H7 (cell line): ENCODE measurements at places on chromosomes 5 and 9.

GRCh38 chr5:130102960-130103359 lies 198.7 kb downstream of the CHSY3 start:
- no peak for DNase-seq

- DNase-seq, result no peak
Measured at GRCh38 chr9:115230924-115231515, 113.1 kb upstream of the TNC start.

DNA sequence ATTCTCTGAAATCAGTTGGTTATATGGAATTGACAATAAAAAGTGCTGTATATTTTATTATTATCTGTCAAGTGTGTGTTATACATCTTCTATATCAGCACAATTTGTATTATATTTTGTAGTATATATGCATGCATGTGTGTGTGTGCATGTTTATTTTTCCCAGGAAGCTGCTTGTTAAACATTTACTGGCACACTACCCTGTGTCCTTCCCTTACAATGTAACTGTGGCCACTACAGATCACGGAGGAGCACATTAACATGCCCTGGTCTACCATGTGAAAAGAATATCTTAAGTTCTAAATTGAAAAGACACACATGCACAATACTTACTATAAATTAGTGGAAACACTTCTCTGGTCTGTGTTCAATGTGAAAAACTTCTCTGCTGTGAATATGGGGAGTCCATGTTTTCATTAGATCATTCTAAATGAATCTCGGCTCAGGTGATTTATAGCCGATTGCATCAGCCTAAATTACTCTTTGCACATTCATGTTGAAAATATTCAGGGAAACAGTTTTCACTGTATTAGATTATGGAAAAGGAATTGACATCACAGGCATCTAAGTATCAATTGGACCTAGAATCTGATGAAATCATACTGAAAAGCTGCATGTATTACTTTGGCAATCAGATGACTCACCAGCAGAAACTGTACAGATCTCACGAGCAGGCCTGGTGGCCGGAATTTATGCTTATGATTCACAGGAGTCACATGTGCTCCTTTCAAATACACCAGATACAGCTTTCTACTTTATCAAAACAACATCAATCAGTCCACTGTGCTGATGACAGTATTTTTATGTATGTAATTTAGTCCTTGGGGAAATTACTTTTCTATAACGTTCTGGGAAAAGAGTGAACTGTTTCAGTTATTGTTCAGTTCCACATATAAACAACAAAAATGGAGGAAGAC lies 39.4 kb downstream of the LURAP1L start:
- DNase-seq, result no peak

- no peak for DNase-seq
Measured at GRCh38 chr9:83130541-83130940, 67.6 kb upstream of the RASEF start.

GRCh38 chr9:132647806-132648205 lies 22.0 kb downstream of the DDX31 start:
- DNase-seq, result no peak

DNA sequence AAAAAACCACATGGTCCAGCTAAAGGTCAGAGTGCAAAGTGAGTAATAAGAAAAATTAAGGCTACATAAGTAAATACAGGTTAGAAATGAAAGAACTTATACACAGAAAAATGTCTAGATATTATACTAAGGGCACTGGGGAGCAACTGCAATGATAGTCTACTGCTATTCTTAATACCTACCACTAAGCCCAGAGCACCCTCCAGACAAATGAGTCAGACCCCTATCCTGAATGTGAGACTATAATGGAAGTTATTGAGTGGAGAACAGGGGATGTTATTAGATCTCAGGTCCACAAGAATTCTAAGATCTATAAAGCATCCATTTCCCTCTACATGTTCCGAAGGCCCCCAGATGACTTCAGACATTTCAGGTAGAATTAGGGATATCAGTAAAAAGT lies 438.3 kb downstream of the PRELID2 start:
- DNase-seq, result no peak

DNA sequence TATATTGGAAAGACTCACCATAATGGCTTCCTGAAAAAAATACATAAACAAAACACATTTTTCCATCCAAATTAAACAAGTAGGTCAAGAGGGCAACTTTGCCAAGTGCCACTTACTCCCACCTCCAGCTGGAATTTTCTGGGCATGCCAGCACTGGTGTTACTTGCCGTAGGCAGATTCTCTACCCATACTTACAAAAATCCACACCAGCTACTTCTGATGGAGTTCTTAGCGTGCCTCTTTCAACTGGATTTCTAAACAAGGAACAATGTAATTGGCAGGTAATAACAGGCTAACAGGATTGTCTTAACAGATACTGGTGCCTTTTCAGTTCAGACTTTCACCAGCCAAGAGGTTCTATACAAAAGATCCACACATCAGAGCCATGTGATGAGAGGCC lies 301.4 kb downstream of the MLLT3 start:
- DNase-seq, result no peak

DNA sequence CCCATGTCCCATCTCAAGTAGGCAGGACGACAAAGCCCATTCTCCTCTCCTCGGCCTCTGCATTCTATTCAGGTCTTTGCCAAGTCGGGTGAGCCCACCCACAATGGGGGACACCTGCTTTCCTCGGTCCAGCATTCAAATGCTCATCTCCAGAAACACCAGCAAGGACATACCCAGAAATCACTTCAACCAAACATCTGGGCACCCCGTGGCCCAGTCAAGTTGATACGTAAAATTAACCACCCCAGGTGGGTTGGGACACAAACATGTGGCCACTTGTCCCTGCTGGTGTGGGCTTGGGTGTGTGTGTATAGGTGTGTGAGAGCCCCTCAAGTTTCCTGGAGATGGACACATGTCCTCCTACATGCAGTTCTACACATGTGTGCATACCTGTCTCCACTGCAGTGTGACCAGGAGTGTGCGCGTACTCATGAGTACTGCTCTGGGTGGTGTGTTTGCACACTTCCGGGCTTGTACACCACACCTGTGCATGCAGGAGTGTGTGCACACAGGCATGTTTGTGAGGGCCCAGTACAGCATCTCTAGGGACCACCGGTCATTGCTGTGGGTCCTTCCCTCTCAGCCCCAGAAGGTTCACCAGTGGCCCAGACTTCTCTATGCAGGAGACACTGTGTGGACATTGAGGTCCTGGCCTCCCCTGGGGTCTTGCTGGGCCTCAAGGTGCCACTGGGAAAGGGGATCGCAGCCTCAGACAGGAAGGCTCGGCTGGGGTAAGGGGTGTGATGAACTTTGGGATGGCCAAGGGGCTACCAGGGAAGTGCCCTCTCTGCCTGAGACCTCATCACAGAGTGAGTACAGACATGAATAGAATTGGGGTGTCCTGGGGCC lies 35.4 kb upstream of the RXRA start:
- DNase-seq, result no peak

- no peak for DNase-seq
Measured at GRCh38 chr5:77920359-77921058, 144.4 kb upstream of the TBCA start.

- no peak for DNase-seq
Measured at GRCh38 chr9:104092875-104093600, 1.1 kb upstream of the SMC2 start.

GRCh38 chr5:142315096-142315900 lies 9.5 kb downstream of the SPRY4 start:
- DNase-seq, result no peak

- DNase-seq, result no peak
Measured at GRCh38 chr5:144915452-144915851, 744.8 kb downstream of the KCTD16 start.

GRCh38 chr9:129580211-129580915 lies 40.5 kb downstream of the C9orf50 start:
- no peak for DNase-seq

DNA sequence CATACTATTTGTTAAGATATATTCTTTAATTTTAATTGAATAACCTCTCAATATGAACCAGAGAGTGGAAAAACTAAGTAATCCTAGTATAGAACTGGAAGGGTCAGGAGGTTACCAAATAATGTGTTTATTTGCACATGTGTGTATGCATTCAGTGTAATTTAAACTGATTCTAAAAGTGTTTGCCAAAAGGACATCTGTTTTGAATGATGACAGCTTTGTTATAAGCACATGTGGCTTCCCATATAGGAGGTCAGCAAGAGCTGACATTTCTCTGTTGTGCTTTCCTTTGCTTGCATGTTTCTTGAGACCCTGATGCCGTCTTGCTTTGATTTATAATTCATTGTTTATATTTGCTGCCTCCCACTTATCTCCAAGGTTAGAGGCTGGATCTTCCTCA lies 383.4 kb downstream of the BRINP1 start:
- DNase-seq, result no peak

GRCh38 chr9:77827104-77827784 lies 179.1 kb upstream of the GNA14 start:
- no peak for DNase-seq

DNA sequence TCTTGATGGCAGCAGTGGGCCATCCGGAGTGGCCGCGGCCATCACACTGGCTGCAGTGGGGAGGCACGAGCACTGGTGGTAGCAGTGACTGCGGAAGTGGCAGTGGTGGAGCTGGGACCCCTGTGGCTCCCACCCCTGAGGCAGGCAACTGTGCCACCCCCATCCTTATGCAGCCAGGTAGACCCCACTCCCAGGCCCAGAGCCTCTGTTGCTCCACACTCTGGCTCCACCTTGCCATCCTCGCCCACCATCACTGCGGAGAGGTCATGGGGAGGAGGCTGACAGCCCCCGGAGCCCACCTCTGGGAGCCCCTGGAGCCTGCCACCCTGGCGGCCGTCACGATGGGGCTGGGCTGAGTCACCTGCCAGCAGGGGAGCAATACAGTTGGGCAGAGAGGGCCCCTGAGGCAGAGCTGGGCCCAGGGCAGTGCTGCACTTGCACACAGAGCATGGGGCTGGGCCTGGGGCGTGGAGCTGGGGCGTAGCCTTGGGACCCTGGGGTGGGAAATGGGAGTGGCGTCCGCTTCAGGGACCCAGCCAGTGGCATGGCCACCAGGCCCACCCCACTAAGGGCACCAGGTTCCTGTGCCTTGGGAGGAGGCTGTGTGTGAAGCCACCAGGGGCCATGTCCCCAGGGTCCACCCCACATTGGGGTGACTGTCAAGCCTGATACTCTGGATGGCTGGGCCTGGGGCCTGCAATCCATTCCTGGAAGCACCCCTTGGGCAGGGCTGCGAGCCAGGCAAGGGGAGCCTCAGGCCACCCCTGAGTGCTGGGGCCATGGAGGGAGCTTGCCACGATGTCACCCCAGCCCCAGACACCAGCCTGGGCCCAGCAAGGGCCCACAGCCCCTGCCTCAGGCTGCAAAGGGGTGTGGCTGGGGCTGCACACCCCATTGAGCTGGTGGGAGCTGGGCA lies 7.7 kb downstream of the AMBP start:
- DNase-seq, result no peak

GRCh38 chr5:111478266-111478665 lies 34.1 kb downstream of the STARD4 start:
- DNase-seq, result no peak

- no peak for DNase-seq
Measured at GRCh38 chr5:37803487-37803886, 36.4 kb downstream of the GDNF start.

DNA sequence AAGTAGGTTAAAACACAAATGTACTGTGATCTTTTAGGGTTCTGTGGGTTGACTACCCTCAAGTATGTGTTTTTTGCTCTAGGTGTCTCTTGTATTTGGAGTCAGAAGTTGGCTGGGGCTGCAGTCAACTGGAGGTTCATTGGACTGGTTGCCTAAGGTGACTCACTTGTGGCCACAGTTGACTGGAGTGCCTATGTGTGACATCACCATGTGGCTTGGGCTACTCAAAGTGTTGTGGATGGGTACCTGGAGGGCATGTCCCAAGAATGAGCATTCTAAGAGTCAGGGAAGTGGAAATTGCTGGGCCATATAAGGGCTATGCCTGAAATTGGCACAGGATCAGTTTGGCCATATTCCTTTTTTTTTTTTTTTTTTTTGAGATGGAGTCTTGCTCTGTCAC lies 27.4 kb downstream of the SNX30 start:
- DNase-seq, result no peak

DNA sequence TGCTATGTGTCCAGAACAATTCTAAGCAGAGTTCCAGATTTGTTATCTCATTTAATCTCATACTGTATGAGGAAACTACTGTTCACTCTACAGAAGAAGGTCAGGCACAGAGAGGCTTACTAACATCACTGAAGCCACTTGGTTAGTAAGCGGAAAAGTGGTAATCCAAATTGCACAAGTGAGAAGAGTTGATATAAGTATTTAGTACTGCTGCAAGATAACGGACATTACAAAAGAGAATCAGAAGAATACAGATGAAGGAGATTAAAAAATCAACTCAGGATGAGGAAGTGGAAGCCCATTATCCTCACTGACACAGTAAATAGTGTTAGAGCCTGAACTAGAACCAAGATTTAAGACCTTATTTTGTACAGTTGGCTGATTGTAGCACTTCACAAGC lies 22.3 kb upstream of the TLR4 start:
- no peak for DNase-seq

DNA sequence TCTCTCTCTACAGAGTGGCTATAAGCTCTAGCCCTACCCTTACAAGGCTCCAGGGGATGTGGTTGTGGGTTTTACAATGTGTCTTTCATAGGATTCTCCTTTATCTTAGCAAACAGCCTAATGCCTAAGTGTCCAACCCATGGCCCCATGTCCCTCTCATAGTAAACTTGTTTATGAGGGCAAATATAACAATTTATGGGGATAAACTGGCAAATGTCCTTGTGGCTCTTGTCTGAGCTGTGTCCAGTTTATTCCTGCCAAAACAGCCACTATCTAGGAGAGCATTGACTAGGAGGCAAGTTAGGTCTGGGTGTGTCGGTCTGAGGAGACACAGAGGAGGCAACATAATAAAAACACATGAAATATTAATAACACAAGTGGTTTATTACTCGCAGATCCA lies 335.1 kb downstream of the IZUMO3 start:
- no peak for DNase-seq

DNA sequence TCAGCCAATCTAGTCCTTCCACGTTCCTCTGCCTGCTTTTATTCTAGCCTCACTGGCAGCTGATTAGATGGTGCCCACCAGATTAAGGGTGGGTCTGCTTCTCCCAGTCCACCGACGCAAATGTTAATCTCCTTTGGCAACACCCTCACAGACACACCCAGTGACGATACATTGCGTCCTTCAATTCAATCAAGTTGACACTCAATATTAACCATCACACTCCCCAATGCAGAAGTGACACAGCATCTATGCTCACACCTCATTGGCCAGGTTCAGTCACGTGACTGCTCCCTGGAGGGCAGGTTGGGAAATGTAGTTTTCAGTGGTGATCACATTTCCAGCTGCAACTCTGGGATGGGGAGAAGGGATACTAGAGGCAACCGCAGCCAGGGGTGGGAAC lies 13.0 kb downstream of the SUSD3 start:
- peak; percentile 91 for DNase-seq

- DNase-seq, result no peak
Measured at GRCh38 chr9:111282845-111283244, 47.2 kb downstream of the OR2K2 start.

- DNase-seq, result no peak
Measured at GRCh38 chr9:34690983-34691935, at the start of gene CCL19. TSS of gene CCL19 (minus strand) at chr9:34691276. CDS start at chr9:34691139, 137 bp downstream.

- no peak for DNase-seq
Measured at GRCh38 chr5:36743891-36744772, 132.4 kb upstream of the NIPBL start.
